ENCODE measurements at places on chromosomes 6 and 20.

DNA sequence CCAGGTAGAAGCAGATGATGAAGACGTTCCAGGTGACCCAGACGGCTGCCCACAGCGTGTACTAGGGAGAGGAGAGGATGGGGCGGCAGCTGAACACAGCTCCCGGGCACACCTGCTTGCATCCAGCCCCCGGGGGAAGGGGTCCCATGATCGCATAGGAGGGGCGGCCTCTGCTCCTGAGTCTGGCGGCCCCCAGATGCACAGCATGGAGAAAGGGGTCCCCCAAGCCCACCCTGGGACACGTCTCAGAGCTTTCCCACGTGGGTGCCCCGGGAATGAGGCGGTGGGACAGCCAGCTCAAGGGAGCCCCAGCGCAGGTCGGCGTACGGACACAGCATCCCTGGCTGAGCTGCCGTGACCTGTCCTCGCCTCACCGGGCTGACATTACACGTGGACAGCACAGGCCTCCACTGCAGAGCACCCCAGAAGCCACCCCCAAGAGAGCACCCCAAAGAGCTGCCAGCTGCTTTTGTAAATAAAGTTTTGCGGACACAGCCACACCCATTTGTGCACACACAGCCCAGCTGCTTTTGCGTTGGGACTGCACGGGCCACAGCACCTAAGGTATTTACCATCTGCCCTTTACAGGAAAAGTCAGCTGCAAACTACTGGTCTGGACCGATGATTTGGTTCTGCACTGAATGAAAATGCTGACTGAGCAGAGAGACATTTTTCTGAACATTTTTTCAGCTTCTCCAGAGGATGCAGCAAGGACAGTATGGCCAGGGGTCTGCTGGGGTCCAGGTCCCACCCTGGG is 5.2 kb downstream of the NKAIN4 start:
- no peak for DNase-seq

GRCh38 chr6:152975204-152975915 is 7.5 kb downstream of the FBXO5 start:
- DNase-seq = no peak

DNA sequence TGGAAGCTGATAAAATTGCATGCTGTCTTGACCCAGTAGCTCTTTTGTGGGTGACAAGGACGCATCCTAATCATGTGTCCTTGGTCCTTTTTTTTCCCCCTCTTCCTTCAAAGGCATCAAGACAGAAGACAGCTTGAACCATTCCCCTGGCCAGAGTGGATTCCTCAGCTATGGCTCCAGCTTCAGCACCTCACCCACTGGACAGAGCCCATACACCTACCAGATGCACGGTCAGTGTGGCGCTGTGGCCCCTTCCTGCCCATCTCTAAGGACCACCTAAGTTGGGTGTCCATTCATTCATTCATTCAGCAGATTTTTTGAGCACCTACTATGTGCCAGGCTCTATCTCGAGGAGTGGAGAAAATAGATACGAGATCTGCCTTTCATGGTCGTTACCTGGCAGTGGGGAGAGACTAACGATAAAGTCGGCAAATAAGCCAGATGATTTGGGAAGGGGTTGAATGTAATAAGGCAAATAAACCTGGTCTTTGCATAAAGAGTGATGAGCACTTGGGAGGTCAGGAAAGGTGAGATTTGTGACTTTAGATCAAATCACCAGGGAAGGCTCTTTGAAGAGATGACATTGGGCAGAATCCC is 121.5 kb downstream of the EYA2 start:
- peak; percentile 45 for DNase-seq

GRCh38 chr6:12801141-12801540 is 84.6 kb downstream of the PHACTR1 start:
- DNase-seq = no peak

DNA sequence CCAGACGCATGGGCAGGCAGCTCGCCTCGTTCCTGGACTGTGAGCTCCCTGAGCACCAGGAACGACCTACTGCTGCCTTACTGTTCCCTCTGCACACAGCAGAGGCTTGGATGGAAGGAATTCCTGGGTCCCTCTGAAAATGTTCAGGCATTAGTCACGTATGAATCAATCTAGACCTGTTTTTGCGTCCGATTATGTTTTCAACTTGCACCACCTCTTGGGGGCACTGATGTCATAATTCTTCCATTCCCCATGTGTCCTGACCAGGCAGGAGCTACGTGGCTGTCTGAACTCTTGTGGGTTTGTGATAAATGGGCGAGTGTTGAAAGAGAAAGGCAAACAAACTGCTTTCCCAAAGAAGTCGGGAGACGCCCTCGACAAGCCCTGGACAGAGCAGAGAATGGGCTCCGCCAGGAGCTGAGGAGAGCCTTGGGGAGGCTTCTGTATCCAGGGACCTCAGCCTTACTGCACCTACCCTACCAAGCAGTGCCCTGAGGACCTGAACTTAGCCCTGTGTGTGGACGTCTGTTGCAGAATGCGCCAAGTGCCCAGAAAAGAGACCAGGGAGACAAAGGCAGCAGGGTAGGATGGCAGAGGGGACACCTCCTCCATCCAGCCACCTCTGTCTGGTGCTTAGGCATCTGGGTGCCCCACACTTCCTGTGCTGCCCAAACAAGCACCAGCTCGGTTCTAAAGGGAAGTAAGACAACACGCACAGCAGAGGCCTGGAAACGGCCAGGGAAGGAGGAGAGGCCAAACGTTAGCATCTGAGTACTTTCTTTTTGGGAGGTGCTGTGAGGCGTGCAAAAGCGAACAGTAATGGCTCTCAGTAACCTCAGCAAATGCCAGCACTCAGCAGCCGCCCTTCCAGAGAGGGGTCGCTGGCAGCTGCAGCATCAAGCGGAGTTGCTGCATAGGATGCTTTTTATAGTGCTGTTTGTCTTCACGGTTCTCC is 124.2 kb downstream of the LY86 start:
- DNase-seq = no peak

GRCh38 chr20:19738951-19739350 is 19.1 kb upstream of the RIN2 start:
- no peak for DNase-seq

DNA sequence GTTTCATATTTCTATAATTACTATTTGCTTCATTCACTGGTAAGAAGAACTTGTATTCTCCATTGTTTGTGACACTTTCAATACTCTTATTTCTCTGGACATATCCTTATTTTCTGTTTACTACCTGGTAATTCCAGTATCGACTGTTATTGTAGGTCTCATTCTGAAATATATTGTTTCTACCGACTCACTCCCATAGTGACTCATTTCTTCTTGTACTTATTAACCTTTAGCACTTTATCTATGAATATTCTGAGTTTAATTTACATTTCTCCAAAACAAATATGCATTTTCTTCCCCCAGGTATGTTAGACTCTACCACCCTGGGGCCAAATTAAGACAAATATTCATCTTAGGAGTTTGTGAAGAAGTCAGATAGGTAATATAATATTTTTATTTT is 164.5 kb upstream of the BTBD3 start:
- DNase-seq = no peak

- DNase-seq = peak; percentile 42
Observed at GRCh38 chr6:111721753-111722154, 116.1 kb upstream of the TRAF3IP2 start.

DNA sequence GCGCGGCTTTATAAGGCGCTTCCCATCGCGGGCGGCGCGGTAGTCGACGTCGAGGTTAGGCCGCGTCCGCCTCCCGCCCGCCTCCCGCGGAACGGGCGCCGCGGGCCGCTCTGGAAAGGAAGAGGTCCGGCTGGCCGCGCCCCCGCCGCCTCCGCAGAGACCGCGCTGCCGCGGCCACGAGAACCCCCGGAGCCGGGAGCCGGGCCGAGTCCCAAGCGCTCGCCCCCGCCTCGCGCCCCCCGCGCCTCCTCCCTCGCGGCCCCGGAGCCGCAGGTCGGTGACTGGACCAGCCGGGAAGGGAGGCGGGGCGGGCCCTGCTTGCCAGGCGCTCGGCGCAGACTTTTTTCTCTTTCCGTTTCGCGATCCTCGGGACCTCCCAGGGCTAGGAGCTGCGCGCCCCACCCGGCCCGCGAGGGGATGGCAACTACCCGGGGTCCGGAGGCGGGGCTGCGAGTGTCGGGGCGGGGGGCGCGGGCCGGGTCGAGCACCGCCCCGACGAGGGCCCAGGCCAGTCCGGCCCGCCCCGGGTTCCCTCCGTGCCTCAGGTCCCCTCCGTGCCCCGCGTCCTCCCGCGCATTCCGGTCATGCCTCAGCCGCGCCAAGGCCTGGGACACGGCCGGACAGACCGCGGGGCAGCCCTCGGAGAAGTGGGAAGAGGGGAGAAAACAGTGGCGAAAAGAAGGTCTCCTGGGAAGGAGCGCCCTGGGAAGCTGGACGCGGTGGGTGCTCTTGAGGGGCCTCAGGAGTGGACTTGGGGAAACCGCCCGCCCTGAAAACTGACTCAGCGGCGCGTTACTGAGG is 417 bp upstream of the PXDC1 start:
- peak; percentile 91 for DNase-seq

All from neural progenitor cell (in vitro differentiated cells).